ENCODE measurements at places on chromosomes 5 and 9.
A peak's percentile ranks its signal among the peaks of the same experiment; 100 is the strongest.

GRCh38 chr9:117677572-117677971 lies 26.6 kb upstream of the TLR4 start:
- DNase-seq, result no peak

DNA sequence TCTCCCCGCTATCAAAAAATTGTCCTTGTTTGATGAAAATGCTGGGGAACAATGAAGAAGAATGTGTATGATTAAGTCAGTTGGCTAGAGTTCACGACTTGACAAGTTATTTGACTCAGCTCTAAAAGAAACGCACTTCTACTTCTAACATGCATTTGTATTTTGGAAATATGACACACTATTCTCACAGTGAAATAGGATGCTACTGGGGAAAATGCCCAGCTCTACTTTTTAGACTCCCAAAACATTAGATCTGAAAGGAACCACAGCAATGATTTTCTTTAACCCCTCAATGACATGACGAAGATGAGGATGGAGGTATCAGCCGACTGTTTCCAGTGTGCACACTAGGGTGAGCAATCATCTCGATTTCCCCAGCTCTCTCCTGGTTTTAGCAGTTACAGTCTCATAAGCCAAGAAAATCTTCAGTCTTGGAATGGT lies 83.6 kb upstream of the PCSK1 start:
- no peak for DNase-seq

GRCh38 chr5:93382188-93382825 lies 198.7 kb downstream of the NR2F1-AS1 start:
- DNase-seq, result no peak

GRCh38 chr5:94692581-94692980 lies 74.1 kb downstream of the SLF1 start:
- DNase-seq, result no peak

GRCh38 chr5:97752871-97753270 lies 569.8 kb upstream of the RIOK2 start:
- DNase-seq, result no peak

- DNase-seq, result no peak
Measured at GRCh38 chr5:121693864-121694263, 157.8 kb upstream of the FTMT start.

- peak; percentile 81 for DNase-seq
Measured at GRCh38 chr9:107465467-107466451, 23.8 kb downstream of the KLF4 start.

DNA sequence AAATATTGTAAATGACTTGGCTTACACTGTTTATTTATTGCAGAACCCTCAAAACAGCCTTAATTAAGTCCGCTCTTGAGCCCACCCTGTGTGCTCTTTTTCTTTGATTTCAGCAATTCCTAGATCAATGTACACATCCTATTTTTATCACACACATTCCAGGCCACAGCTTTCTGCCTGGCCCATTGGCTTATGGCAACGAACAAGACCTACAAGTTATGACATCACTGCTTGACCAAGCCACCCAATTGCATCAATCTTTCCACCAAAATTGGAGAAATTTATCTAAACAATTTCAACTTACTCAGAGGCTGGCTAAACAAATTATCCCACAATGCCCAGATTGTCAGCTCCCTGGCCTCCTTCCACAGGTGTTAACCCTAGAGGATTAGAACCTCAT lies 158.4 kb downstream of the CPLANE1 start:
- DNase-seq, result no peak

- DNase-seq, result peak; percentile 80
Measured at GRCh38 chr9:74951725-74952151, 974 bp downstream of the C9orf40 start.

- DNase-seq, result no peak
Measured at GRCh38 chr9:113590389-113590788, 126.9 kb downstream of the RGS3 start.

DNA sequence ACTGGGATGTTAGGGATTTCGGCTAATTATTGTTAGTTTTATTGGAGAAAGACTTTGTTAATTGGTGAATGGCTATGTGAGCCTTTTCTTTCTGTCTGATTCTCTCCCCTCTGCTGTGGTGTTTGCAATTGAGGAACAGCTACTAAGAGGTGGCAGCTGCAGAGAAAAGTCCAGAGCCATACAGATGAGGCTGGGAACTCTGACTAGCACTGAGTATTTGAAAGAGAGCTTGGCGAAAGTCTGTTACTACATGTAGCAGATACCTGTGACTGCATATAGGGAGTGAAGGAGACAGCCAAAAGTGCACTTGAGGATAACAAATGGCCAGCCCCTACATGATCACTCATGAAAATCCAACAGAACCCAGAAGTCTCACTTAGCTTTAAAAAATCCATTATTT lies 44.3 kb upstream of the HSPB3 start:
- no peak for DNase-seq

- no peak for DNase-seq
Measured at GRCh38 chr9:113313261-113313660, 10.1 kb upstream of the RNF183 start.

GRCh38 chr9:110777876-110778215 lies 109.3 kb downstream of the MUSK start:
- no peak for DNase-seq

GRCh38 chr5:145976431-145977155 lies 40.2 kb downstream of the SH3RF2 start:
- no peak for DNase-seq

DNA sequence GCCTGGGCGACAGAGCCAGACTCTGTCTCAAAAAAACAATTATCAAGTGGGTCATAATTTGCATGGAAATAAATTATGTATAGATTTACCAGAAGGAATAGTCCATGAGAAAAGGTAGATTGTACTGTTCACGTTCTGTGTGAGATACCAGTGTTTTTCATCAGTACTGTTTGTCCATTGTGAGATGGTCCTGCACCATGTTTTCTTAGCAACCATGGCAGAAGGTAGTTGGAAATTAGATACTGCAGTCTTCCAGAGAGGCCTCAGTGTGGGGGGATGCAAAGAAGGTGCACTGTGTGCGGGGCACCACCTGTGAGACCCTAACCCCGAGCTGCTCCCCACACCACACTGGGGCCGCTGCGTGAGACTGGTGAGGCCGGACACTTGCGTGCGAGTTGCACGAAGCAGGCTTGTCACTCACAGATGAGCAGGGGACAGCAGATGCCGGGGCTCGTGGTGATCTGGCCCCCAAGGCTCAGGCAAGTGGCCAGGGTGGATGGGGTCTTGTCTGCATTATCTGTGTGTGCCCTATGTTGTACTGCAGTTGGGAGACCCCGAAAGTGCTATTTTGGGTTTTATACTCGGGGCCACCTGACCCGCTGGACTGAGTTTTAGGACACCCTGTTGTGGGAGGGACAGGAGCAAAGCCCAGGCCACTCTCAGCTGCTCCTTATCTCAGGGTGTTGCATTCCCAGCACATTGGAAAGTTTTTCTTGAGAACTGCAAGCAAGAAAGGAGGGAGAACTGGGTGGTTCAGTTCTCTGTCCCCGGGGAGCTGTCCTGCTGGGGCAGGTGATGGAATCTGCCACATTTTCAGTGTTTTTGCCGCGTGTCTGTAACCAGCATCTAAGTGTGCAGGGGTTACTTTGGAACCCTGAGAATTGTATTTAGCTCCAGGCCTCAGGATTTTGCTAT lies 61.9 kb downstream of the EHMT1 start:
- no peak for DNase-seq

GRCh38 chr5:143004361-143005145 lies 234.4 kb downstream of the ARHGAP26 start:
- DNase-seq, result no peak

DNA sequence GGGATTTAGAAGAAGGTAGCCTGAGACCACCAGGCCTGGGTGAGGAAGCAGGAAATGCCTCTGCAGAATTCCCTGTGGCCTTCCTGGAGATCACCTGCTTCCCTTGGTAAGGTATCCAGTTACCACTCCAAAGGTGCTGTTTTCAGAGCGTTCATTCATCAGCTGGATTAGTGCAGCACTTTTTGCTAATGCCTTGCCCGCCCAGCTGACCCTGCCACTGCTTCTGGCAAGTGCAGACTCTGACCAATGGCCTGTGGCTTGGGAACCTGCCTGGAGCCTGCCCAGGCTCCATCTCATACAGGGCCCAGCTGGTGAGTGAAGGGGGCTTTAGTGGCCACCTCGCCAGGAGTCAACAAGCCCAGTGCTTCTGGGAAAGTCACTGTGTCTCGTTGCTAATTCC lies 48.6 kb downstream of the FOXI1 start:
- peak; percentile 26 for DNase-seq

GRCh38 chr5:144017119-144017518 lies 153.3 kb downstream of the YIPF5 start:
- DNase-seq, result no peak

- DNase-seq, result no peak
Measured at GRCh38 chr5:179369530-179369884, 24.2 kb upstream of the ADAMTS2 start.

GRCh38 chr9:94757158-94757557 lies 30.7 kb downstream of the AOPEP start:
- DNase-seq, result no peak

- DNase-seq, result no peak
Measured at GRCh38 chr5:26054594-26054993, 983.8 kb downstream of the CDH9 start.

DNA sequence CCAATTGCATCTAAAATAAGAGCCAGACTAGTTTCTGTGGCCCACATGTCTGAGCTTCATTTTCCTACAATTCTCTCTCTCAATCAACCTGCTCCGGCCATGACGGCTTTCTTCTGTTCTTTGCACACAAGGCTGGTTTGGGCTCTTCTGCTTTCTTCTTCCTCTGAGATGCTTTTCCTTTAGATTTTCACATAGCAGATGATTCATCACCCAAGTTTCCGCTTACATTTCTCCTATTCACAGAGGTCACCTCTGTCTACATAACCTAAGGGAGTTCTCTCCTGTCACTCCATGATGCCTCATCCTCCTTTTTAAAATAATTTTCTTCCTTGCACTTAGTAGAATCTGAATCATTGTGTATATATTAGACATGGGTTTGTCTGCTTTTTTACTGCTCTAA lies 334.6 kb upstream of the TUSC1 start:
- no peak for DNase-seq

DNA sequence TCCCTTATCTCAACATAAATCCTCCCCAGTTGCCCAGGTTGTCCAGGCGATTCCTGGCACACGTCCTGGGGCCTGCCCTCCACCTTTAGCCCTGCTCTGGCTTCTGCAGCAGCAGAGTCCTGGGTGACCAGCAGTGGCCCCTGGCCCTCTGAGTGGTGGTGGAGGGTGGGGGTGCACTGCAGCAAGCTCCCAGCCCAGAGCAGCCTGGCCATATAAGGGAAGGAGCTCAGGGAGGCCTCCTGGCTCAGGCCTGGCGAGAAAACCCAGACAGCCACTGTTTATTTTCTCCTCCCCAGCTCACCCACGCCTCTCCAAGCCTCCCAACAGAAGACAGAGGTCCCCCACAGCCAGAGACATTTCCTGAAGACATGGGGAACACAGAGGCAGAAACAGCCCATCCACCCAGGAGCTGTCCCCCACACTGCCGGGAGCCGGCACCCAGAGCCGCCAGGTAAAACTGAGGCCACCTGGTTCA lies 44.7 kb upstream of the IL17B start:
- DNase-seq, result no peak

DNA sequence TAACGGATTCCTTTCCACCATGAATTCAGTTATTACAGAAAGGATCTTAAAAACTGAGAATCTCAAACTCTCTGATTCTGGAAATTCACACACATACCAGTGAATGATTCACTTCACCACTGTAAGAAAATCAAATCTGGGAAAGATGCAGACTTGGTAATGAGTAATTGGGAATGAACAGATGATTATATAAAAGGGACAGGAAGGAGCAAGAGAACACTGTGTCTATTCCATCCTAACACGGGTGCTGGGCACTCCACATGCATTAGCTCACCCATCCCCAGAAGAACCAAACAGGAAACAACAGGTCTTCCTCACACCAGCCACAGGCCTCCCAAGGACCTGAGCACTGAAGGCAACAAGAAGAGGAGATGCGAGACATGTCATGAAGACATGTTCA lies 74.8 kb upstream of the ZNF622 start:
- DNase-seq, result no peak

- no peak for DNase-seq
Measured at GRCh38 chr5:29263915-29264351, 1929.6 kb upstream of the CDH6 start.

GRCh38 chr5:36796155-36796554 lies 80.4 kb upstream of the NIPBL start:
- DNase-seq, result no peak

GRCh38 chr9:37667706-37668105 lies 17.0 kb downstream of the FRMPD1 start:
- DNase-seq, result no peak

- DNase-seq, result no peak
Measured at GRCh38 chr9:89606049-89606623, 1.3 kb downstream of the GADD45G start.

DNA sequence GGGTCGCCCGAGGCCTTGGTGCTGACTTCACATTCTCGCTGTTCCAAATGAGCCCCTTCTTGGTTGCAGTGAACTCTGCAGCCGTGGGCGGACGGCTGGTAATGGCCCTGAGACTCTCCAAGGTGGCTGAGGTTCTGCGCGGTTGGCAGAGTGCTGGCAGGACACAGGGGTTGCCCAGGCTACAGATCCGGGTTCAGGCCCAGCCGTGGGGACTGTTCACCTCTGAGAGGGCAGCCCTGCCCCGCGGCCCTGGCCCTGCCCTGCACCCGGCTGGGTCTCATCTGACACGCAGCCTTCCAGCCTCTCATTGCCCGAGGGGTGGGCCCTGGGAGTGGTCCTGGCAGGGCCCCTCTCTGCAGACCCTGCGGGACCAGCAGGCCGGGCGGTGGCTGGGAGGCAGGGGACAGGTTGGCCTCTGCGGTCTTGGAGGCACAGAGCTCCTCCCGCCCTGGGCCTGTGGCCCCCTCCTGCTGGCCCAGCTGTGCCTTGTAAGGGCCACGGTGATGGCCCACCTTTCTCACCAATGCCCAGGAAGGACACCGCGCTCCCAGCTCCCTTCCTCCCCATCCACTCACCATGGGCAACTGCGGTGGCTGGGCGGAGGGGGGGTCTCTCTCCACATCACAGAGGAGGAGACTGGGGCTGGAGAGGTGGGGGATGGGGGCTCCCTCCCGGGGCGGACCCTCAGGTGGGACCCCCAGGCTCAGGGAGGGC lies 51.6 kb downstream of the AHRR start:
- DNase-seq, result peak; percentile 62

DNA sequence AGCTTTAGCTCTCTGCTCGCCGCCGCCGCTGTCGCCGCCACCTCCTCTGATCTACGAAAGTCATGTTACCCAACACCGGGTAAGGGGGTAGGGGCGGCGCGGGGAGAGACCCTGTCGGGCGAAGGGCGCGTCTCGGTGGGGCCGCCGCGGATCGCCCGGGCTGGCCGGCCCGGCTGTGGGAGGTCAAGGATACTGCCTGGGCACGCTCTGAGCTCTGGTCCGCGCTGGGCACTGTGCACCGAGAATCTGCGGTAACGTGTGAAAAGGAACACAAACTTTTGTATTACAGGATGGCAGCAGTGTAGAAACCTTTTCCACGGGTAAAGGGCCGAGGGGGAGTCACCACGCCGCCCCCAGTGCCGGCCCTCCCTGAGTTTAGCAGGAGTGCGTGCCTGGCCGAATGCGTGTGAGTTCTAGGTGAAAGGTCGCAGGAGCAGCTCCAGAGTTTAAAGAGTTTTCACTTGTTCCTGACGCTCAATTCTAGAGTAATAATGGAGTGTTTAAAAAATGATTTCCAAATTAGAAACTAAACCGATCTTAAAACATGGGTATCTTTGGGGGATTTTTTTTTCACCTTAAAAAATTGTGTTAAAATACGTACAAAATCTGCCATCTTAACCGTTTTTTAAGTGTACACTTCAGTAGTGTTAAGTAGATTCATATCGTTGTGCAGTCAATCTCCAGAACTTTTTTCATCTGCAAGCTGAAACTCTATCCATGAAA lies at the start of gene HSDL2:
Gene HSDL2 (plus strand): TSS at position 7 of the 723 bp plus-strand sequence. CDS start 56 bp downstream, at position 63.
- DNase-seq, result no peak
